ENCODE measurements at places on chromosomes 11 and 22.

- no peak for DNase-seq
These were observed 2.3 kb downstream of the SIK2 start for GRCh38 chr11:111604392-111605009.

DNA sequence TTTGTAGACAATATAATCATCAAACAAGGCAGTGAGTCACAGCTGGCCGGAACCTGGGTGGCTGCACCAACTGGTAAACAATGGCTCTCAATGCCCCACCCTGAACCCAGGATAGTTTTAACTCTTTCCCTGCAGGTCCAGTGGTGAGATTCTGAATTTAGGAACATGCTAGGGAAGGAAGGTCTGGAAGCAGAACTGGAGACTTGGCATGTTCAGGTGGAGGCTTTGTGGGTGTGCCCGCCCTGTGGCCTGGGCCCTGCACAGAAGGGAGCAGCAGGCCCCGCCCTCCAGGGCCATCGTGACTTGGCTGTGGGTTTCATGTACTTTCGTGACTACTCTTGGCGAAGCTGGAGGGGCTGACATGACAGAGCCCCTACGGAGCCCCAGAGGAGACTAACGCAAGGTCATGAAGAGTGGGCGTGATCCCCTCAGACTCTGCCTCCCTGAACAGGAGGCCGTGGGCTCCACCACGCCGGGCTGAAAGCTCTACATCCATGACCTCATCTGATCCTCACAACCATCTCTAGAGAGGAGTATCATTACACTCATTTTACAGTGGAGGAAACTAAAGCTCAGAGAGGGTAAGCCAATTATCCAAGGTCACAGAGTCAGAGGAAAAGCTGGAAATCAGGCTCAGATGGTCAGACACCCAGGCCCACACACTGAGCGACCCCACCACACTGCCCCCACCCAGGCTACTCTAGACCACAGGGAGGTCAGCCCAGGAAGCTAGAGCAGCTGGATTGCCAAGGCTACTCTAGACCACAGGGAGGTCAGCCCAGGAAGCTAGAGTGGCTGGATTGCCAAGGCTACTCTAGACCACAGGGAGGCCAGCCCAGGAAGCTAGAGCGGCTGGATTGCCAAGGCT, 27.3 kb downstream of the MAFF start:
- DNase-seq, result no peak

- DNase-seq, result peak; percentile 63
These were observed 1.7 kb downstream of the IL17REL start for GRCh38 chr22:50010676-50011446.

- no peak for DNase-seq
These were observed 6.6 kb downstream of the CSDC2 start for GRCh38 chr22:41567512-41567768.

- DNase-seq, result no peak
These were observed 423.9 kb upstream of the CHORDC1 start for GRCh38 chr11:90646706-90647105.

DNA sequence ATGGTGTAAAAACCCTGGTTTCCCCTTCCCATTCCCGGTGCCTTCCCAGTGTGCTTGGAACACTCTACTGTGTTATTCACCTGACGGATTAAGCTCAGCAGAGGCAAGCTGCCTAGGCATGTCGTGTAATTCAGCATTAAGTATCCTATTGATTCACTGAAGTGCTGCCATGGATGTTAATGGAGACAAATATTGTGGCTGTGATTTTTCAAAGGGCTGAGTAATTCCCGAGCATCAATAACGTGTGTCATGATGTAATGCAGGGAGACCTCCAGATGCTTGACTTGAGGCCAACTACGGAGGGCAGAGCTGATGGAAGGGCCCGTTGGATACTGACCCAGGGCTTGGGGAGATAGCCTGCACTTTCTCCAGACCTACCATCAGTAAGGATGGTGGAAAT, 269.0 kb downstream of the ST3GAL4 start:
- no peak for DNase-seq

DNA sequence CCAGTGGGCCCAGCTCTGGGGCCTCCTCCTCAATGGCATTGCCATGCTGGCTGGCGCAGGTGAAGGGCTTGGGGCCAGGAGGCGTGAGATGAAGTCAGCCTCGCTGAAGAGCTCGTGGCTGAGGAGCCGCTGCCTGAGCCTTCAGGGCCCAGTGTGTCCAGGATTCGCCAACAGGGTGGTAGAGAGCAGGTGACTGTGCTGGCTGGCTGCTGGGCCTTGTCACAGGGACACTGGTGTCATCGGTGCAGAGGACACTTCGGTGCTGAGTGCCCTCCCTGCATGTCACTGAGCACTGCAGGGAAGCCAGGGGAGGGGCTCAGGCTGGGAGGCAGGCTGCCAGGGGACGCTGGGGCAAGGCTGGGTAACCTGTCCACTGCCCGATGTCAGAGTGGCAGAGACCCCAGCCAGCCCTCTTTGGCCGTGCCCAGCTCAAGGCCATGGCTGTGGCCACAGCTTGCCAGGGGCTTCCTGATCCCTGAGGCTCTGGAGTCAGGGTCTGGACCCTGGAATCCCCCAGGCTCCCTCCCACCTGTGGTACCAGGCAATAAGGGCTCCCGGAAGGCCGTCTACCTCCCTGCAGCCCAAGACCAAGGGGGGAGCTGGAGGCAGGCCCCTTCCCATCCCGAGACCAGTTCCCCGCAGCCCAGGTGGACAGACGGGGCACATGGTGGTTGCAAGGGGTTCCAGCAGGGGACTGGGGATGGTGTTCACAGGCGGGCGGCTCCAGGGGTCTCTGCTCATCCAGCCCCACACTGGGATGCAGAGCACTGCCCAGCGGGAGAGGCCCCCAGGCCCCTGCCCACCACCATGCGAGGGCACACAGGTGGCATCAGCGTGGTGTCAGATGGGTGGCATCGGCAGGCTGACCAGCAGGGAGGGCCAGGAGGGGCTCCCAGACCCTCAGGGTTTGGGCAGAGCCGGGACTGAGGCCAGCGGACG, 63.9 kb downstream of the ARFGAP3 start:
- DNase-seq, result no peak

DNA sequence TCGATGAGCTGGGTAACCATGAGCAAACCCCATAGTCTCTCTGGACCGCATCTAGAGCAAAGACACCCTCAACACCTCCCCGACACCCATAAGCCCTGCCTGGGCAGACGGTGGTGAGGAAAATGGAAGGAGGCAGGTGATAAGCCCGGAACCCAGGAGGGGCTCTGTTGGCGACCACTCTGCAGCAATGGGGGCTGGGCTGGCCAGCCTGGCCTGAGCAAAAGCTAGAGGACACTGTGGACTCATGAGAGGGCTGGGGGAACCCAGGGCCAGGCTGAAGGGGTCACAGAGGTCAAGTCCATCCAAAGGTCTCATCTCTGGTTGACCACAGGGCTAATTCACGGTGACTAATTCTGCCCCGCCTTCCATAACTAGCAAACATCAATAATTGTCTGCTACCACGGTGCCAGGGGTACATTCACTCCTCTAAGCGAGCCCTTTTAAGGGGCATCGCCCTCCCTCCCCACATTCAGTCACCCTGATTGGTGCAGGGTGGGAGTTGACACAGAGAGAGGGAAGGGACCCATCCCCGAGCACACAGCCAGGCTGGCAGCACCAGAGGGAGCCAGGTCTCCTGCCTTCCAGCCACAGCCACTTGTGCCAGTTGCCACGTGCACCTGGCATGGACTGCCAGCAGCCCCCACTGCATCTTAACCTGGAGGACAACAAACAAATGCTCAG, 4.0 kb downstream of the PYGM start:
- no peak for DNase-seq

DNA sequence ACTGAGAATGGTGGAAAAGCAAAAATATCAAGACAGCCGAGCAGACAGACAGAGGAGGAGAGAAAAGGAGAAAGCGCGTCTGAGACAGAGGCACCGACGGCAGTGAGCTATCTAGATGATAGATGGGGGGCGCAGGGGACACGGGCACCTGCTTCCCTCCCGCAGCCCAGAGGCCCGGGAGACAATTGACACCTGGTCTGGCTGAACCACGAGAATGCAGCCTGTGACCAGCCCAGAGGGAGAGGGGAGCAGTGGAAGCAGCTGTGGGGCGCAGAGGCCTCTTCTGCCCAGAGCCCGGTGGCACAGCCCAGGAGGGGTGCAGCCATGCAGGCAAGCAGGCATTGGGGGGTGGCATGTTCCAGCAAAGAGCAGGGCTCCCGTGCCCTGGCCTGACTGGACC, 48.2 kb downstream of the ELFN2 start:
- no peak for DNase-seq

DNA sequence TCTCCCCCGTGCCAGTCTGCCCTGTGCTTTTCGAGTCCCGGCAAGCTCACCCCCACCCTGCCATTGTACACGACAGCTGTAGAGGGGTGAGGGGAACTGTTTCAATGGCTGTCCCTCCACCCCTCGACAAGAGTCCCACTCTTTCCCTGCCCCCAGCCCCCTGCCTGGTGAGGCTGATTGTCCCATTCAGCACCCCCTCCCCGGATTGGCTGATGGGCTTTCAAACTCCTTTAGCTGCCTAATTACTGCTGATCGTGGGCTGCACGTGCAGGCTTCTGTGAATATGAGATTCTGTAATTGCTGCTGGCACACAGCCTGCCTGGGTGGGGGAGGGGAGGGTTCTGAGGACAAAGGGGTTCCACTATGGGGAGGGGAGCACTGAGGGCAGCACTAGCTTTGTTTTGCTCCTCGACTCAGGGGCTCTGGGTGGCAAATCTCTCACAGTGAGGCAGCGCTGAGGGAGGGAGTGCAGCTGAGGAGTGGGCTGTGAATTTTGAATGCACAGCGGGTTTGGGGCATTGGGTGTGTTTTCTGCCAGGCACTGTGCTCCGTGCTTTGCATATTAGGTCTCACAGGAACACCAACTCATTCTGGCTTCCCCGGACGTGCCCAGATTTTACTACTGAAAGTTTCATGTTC, 42.6 kb upstream of the ACCSL start:
- no peak for DNase-seq

- no peak for DNase-seq
These were observed 156.8 kb downstream of the SPON1 start for GRCh38 chr11:14119357-14119756.

GRCh38 chr11:112649856-112650255, 311.4 kb upstream of the NCAM1 start:
- no peak for DNase-seq

Data from activated naive CD4-positive, alpha-beta T cell treated with anti-CD3 and anti-CD28 coated beads, Interleukin-2, amount 50 U/mL, for 16 hours (primary cell).